OCI-LY7 (cell line): ENCODE measurements at places on chromosomes 7 and 10. TPM values are rescaled to one million over a fixed set of nuclear protein-coding genes. Genes with fewer than 3 reads are reported as not detected.
A peak's percentile ranks its signal among the peaks of the same experiment; 100 is the strongest.

DNA sequence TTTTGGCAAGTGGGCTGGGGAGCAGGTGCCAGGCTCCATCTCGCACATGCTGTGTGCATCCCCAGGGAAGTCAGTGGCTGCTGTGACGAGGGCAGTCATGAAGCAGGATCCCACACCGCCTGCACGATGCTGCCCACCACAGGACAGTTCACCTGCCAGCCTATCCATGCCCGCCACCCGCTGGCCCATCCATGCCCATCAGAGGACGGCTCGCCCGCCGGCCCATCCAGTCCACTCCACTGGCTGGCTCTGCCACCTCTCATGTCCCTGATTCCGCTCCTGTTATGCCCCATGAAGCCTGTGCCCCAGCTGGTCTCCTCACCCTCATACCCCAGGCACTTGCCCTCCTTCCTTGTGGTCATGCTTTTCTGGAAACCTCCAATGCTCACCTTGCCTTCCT is 18.2 kb upstream of the INMT start:
- DNase-seq = no peak

GRCh38 chr10:97572214-97572989 is at the start of gene ANKRD2:
ANKRD2 (plus strand) TSS chr10:97572779; CDS start chr10:97572789, 10 bp downstream.
- DNase-seq = peak; percentile 74

The COBL gene
- not detected in 2 replicates for total RNA-seq

- DNase-seq = no peak
Observed at GRCh38 chr10:78314651-78315050, 281.0 kb downstream of the RPS24 start.

- no peak for DNase-seq
Observed at GRCh38 chr7:70371652-70372051, 760.3 kb upstream of the GALNT17 start.

DNA sequence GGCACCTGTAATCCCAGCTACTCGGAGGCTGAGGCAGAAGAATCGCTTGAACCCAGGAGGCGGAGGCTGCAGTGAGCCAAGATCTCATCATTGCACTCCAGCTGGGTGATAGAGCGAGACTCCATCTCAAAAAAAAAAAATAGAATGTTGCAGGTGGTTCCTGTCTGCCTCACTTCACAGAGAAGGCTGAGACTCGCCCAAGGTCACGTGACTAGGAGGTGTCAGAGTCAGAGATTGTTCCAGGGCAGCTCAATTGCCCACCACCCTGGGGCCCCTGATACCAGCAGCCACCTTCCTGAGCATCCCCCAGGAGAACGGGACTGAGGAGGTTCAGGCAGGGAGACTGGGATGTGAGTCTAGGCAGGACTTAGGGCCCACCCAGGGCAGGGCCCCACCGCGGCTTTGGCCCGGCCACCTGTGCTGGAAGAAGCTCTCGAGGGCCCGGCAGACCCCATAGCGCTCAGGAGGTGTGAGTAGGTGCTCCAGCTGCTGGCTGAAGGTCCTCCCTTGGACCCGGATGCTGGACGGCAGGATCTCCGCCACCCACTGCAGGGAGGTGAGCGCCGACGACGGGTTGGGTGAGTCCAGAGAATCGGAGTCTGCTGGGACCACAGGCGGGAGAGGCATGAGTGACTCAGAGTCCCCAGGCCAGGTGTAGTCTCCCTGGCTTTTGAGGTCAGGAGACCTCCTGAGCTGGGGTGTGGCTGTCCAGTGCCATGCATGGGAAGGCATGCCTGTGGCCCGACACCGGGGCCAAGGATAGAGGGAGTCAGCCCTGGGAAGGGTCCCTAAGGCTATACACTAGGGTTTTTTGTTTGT is 30.9 kb downstream of the GRID2IP start:
- peak; percentile 75 for DNase-seq

DNA sequence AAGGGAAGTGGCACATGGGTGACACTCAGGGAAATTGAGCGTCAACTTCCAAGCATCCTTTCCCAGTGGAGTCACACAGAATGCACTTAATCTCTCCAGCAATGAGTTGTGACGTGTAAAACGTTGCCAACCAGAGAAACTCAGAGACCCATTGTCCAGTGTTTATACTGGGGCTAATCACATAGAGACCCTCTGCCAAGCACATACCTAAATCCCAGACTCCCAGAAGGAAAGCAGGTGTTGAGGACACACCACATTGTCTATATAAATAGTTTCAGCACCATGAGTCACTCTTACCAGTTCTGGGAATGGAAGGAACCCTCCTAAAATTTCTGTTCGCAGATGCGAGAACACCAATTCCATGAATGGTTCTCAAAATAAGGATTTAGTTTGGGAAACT is 76.4 kb upstream of the BET1 start:
- no peak for DNase-seq
